ENCODE measurements at places on chromosomes 6 and 20.

DNA sequence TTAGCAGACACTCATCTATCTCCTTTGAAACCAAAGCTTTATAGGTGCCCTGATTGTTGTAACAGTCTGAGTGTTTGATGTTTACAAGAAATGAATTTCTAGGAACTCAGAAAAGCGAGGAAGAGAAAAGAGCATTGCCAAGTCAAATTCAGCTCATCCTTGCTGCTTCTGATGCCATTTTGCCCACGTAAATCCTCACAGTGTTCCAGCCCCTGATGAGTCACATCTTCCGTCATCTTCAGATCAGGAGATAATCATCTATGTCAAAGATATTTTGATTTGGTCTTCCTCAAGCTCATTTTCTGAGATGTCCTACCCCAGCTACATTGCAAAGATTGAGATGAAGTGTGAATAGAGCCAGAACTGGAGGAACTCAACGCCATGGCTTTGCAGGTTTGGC lies 426.2 kb downstream of the BMP2 start:
- H3K4me3 ChIP-seq, result no peak overlapping the region
- DNase-seq, result no peak
- no peak overlapping the region for H3K27ac ChIP-seq
- no peaks in the 10 kb centered on the region for H3K4me1 ChIP-seq
- H3K36me3 ChIP-seq, result no peaks in the 10 kb centered on the region

GRCh38 chr20:20835897-20836296 lies 123.5 kb upstream of the RALGAPA2 start:
- peaks cover 2% of the 10 kb centered on the region for H3K4me1 ChIP-seq
- no peak overlapping the region for H3K4me3 ChIP-seq
- H3K36me3 ChIP-seq, result no peaks in the 10 kb centered on the region
- H3K27me3 ChIP-seq, result peaks cover 49% of the 10 kb centered on the region

DNA sequence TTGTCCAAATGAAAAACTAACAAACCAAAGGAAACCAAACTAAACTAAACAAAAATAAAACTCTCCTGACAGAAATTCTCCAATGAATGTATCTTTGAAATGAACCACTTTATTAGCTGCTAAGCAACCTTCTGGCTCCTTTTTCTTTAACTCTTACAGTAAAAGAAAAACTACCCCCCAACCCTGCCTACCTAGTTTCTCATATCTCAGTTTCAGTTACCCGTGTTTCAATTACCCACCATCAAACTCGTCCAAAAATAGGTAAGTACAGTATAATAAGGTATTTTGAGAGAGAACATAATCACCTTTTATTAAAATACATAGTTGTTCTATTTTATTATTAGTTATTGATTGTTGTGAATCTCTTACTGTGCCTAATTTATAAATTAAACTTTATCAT lies 177.4 kb upstream of the THEMIS start:
- H3K4me1 ChIP-seq, result no peaks in the 10 kb centered on the region
- H3K27me3 ChIP-seq, result no peaks in the 10 kb centered on the region
- H3K36me3 ChIP-seq, result peaks cover 20% of the 10 kb centered on the region
- no peak overlapping the region for H3K27ac ChIP-seq
- no peak for DNase-seq
- no peak overlapping the region for H3K4me3 ChIP-seq

DNA sequence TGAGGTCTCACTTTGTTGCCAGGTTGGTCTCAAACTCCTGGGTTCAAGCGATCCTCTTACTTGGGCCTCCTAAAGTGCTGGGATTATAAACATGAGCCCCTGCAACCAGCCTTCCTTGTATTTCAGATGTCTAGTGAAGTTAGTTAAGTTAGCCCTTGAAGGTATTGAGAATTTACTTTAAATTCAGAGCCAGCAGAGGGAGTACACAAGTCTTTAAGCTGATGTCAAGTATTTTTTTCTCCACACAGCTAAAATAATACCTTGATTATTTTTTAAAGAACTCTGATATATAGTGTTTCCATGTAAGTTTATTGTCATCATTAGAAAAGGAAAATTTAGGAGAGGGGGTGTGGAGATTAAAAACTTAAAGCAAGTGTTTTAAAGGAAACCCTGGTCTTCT lies 9.8 kb downstream of the FOXO3 start:
- DNase-seq, result no peak
- H3K36me3 ChIP-seq, result peaks cover 26% of the 10 kb centered on the region
- H3K4me1 ChIP-seq, result peaks cover 4% of the 10 kb centered on the region
- H3K27me3 ChIP-seq, result no peaks in the 10 kb centered on the region
- no peak overlapping the region for H3K27ac ChIP-seq

DNA sequence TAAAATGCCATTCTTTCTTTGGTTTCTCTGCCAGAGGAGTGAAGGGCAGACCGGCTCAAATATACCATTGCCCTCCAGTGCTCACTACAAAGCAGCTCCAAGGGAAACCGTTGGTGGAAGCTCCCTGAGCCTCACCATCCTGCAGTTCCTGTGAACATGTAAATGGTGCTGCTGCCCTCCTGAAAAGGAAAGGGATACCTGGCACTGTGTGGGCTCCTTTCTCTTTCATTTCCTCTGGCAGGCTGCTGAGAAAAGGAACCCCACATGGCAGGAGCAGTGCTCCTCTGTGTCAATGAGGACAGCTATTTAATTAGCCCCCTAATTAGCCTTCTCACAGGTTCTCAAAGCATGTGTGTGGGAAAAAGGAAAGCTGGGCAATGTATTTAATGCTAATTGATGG lies 142.5 kb downstream of the KLHL32 start:
- no peak overlapping the region for H3K27ac ChIP-seq
- DNase-seq, result no peak
- H3K27me3 ChIP-seq, result no peaks in the 10 kb centered on the region

GRCh38 chr6:35377002-35377401 lies 34.6 kb downstream of the PPARD start:
- H3K4me1 ChIP-seq, result no peaks in the 10 kb centered on the region
- H3K27me3 ChIP-seq, result no peaks in the 10 kb centered on the region
- H3K36me3 ChIP-seq, result peaks cover 7% of the 10 kb centered on the region
- no peak for DNase-seq
- no peak overlapping the region for H3K27ac ChIP-seq

GRCh38 chr6:125151700-125152099 lies 1.9 kb upstream of the TPD52L1 start:
- H3K36me3 ChIP-seq, result no peaks in the 10 kb centered on the region
- peaks cover 30% of the 10 kb centered on the region for H3K27me3 ChIP-seq
- H3K4me3 ChIP-seq, result no peak overlapping the region
- DNase-seq, result no peak
- peaks cover 2% of the 10 kb centered on the region for H3K4me1 ChIP-seq

- no peak overlapping the region for H3K4me3 ChIP-seq
- no peak for DNase-seq
- H3K36me3 ChIP-seq, result peaks cover 21% of the 10 kb centered on the region
- H3K27ac ChIP-seq, result no peak overlapping the region
- no peaks in the 10 kb centered on the region for H3K27me3 ChIP-seq
Observed at GRCh38 chr6:108667993-108668392, 107.3 kb downstream of the FOXO3 start.

DNA sequence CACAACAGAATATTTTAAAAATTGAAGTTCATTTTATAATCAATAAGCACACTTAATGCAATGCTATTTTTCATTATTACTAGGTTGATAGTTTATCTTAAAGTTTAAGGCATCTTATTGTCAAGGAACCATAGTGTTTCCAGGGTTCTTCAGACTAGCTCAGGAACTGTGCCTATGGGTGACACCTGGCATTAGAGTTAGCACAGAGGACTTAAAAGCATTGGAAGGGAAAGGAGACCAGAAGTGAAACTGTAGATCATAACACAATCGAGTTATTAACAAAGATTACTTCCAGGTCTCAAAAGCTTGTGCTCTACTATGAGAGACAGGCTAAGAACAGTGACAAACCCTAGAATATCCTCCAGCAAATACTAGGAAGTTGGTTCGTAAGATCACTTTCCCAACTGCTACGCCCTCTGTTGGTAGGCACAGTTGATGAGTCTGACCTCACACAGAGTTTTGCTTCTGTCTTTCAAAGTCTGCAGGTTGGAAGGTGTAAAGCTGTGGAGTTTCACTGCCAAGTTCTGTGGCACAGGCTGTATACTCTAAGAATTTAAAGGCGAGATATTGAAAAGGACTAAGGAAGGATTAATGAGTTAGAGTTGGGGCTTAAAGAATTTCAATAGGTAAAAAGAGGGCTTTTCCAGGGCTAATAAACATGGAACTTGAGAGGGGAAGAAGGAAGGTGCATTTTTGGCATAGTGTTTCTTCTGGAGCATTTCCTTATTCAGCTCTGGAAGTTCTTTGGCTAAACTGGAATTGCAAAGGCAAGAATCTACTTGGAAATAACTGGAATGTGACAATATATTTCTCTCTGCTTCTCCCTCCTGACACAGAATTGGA lies 531.3 kb upstream of the JAG1 start:
- peaks cover under 1% of the 10 kb centered on the region for H3K27me3 ChIP-seq
- H3K4me3 ChIP-seq, result no peak overlapping the region
- no peaks in the 10 kb centered on the region for H3K36me3 ChIP-seq
- H3K27ac ChIP-seq, result no peak overlapping the region
- no peak for DNase-seq
- H3K4me1 ChIP-seq, result peaks cover 23% of the 10 kb centered on the region

GRCh38 chr6:34684364-34684763 lies 12.2 kb downstream of the ILRUN start:
- H3K27ac ChIP-seq, result peak overlapping the region; percentile 10
- DNase-seq, result no peak
- no peak overlapping the region for H3K4me3 ChIP-seq
- no peaks in the 10 kb centered on the region for H3K27me3 ChIP-seq
- peaks cover 7% of the 10 kb centered on the region for H3K4me1 ChIP-seq

DNA sequence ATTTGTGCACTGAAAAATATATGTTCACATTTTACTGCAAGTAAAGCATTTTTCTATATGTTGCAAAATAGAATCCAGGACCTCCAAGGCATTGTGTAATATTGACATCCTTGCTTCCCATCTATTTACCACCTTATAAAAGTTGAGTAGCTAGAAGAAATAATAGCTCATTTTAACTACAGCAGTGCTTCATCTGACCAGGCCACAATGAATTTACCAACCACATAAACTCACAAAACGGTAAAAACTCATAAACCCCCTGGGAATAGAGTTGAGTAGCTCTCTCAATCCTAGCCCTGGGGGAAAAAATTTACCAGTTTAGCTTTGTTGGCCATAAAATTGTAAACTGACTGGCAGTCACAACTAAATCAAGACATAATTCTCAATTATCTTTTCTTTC lies 3.9 kb downstream of the ATXN1 start:
- DNase-seq, result no peak
- no peak overlapping the region for H3K27ac ChIP-seq
- peaks cover 4% of the 10 kb centered on the region for H3K36me3 ChIP-seq
- H3K4me1 ChIP-seq, result peaks cover 49% of the 10 kb centered on the region

- no peak overlapping the region for H3K4me3 ChIP-seq
- H3K4me1 ChIP-seq, result no peaks in the 10 kb centered on the region
- no peak for DNase-seq
- H3K36me3 ChIP-seq, result no peaks in the 10 kb centered on the region
- H3K27me3 ChIP-seq, result peaks cover 14% of the 10 kb centered on the region
Observed at GRCh38 chr6:169173532-169174268, 79.9 kb downstream of the THBS2 start.

DNA sequence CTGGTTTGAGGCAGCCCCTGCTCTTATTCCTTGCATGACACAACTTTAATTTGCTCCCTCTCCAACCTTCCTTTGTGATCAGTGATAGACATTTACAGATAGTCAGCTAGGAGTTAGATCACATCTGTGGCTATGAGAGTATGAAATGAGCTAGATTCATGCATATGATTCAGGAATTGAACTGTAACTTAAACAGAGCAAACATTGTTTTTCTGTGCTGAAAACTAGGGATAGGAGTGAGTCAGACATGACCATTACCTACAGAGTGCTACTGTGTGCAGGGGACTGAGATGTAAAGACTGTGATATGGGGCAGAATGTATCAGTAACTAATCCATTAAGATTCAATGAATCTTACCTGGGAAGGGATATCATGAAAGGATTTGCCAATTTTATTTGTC lies 279.4 kb upstream of the SPTLC3 start:
- H3K36me3 ChIP-seq, result no peaks in the 10 kb centered on the region
- H3K4me1 ChIP-seq, result peaks cover 5% of the 10 kb centered on the region
- H3K4me3 ChIP-seq, result no peak overlapping the region
- H3K27ac ChIP-seq, result no peak overlapping the region
- no peaks in the 10 kb centered on the region for H3K27me3 ChIP-seq
- DNase-seq, result no peak

DNA sequence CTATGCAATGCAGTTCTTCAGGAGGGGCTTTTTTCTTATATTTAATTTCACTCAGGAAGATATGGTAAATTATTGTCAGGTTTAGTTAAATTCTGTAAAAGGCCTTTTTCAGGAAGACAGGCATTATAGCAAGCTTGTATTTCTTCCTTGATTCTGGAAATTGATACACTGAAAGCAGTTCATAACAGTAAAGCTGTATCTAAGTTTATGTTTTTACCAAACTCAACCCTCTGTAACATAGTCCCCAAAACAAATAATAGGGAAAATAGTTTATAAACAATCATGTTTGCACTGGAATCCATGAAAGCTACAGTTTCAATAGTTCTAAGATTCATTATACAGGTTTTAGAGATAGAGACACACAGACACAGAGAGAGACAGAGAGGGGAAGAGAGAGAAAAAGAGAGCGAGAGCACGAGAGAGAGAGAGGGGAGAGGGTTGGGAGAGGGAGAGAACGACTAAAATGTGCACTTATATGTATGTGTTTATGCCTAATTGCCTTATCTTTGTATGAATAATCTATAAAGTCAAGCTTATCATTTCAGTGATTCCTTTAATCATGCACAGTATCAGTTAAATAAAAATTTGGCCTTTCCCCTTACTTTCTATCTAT lies 454.4 kb downstream of the RFPL4B start:
- H3K27ac ChIP-seq, result no peak overlapping the region
- H3K36me3 ChIP-seq, result no peaks in the 10 kb centered on the region
- H3K4me1 ChIP-seq, result peaks cover 1% of the 10 kb centered on the region
- no peaks in the 10 kb centered on the region for H3K27me3 ChIP-seq

GRCh38 chr6:3523271-3523670 lies 66.4 kb upstream of the SLC22A23 start:
- H3K27ac ChIP-seq, result no peak overlapping the region
- no peak for DNase-seq
- peaks cover 7% of the 10 kb centered on the region for H3K4me1 ChIP-seq
- peaks cover 25% of the 10 kb centered on the region for H3K27me3 ChIP-seq

DNA sequence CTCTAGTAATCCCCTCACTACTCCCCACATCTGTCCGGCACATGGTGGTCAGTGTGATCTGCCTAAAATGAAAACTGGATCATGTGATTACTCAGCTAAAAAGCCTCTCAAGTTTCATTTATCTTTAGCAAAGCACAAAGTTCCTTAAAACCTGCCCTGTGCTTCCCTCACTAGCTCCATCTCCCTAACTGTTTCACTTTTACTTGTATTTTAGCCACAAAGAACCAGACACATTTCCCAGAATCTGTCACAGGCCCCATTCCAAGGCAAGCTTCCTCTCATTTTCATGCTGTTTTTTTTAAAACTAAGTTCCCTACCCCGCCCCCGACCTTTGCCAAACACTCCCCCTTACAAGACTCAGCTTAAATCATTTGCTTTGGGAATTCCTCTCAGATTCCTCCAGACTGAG lies 8.9 kb upstream of the IGF2R start:
- no peaks in the 10 kb centered on the region for H3K36me3 ChIP-seq
- no peak overlapping the region for H3K4me3 ChIP-seq
- peaks cover 38% of the 10 kb centered on the region for H3K27me3 ChIP-seq

All from progenitor cell of endocrine pancreas (in vitro differentiated cells).